ENCODE measurements at places on chromosomes 1 and 21.

DNA sequence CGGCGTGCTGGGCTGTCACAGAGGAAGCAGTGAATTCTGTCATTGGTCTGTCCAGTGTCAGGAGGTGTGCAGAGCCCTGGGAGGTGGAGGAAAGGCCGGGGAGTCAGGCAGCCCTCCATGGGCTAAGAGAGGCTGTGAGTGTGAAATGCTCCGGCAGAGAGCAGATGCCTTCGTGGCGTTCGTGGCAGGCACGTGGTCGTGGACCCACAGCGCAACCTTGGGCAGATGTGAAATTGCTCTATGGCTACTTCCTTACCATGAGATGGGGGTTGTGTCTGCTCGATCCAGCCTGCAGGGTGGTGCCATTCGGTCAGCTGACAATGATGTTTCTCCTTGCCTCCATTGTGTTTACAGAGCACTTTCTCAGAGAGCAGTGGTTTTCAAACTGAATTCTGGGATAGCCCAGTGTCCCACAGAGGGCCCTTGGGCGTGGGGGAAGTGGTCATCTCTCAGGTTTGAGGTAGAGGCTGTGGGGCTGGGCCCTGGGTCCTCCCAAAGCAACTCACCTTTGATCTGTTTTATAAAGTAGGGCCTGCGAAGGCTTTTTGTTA, 27.9 kb downstream of the TNFRSF1B start:
- peak overlapping the region; percentile 32 for H3K27ac ChIP-seq
- no peak overlapping the region for H3K4me3 ChIP-seq
- no peaks in the 10 kb centered on the region for H3K27me3 ChIP-seq
- H3K4me1 ChIP-seq, result peaks cover 35% of the 10 kb centered on the region
- peaks cover 62% of the 10 kb centered on the region for H3K36me3 ChIP-seq
- DNase-seq, result no peak

DNA sequence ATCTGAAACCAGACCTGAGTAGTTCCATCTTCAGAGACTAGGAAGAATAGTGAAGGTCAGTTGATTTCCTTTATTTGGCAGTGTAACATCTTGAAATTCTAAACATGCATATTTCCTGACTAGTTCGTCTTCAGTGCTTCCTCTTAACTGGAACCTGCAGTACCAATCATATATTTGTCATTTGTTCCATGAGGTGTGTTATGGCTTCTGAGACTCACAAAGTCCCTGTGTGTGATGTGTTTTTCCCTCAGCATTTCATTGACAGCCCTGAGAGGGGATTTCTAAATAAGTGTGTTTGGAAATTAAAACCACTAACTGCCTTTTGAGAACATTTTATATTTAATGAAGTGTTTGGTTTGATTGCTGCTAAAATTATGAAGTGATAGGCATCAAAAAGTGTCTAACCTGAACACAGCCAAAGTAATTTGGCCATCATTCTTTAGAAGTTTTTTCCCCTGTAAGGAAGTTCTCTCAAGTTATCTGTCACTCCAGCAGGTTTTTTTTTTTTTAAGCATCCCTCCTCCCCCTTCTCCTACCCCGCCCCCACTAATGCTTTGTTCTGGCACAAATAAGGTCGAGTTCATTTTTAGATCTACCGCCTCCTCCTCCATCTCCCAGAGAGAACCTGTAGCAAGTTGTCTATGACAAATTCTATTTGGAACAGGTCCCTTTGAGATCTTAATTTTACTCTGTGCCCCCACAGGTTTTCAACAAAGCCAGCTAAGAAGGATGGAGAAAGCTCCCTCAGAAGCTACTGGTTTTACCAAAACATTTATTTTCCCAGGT, 61.4 kb downstream of the TMEM200B start:
- H3K4me3 ChIP-seq, result peak overlapping the region; percentile 74
- no peak for DNase-seq
- peak overlapping the region; percentile 91 for H3K27ac ChIP-seq
- no peaks in the 10 kb centered on the region for H3K27me3 ChIP-seq
- H3K36me3 ChIP-seq, result peaks cover 20% of the 10 kb centered on the region

DNA sequence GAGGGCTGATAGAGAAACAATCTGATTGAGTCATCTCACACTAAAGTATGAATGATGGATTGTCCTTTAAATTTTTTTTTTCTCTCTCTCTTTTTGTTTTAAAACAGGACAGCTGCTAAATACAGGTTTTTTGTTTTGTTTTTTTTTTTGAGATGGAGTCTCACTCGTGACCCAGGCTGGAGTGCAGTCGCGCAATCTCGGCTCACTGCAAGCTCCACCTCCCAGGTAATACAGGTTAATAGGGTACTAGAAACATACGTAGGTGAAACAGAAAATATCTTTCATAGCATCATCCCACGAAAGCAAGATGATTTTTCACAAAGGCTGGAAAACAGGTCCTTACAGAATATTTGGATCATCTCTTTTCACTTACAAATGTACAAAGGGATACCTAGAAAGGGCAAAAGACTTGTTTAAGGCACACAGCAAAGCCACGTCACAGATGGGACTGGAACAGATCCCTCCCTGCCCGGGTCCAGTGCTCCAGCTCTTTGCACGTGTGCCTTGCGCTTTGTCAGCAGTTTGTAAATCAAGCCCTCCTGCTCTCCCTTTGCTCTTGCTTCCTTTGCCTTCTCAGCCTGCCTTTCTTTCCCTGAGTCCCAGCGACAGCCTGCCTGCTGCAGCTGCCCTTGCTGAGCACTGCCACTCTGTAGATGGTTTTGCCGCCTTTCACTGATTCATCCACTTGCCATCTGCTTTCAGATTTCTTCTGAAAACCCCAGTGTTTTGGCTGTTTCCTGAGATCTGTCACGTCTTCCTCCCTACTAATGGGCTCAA, 171.3 kb upstream of the BEND5 start:
- DNase-seq, result no peak
- peaks cover 5% of the 10 kb centered on the region for H3K27me3 ChIP-seq
- H3K27ac ChIP-seq, result no peak overlapping the region
- no peak overlapping the region for H3K4me3 ChIP-seq

GRCh38 chr1:92907949-92908684, 53.1 kb downstream of the DIPK1A start:
- no peak for DNase-seq
- no peak overlapping the region for H3K4me3 ChIP-seq
- peak overlapping the region; percentile 7 for H3K27ac ChIP-seq
- H3K4me1 ChIP-seq, result peaks cover 38% of the 10 kb centered on the region
- peaks cover 41% of the 10 kb centered on the region for H3K36me3 ChIP-seq
- H3K27me3 ChIP-seq, result no peaks in the 10 kb centered on the region

DNA sequence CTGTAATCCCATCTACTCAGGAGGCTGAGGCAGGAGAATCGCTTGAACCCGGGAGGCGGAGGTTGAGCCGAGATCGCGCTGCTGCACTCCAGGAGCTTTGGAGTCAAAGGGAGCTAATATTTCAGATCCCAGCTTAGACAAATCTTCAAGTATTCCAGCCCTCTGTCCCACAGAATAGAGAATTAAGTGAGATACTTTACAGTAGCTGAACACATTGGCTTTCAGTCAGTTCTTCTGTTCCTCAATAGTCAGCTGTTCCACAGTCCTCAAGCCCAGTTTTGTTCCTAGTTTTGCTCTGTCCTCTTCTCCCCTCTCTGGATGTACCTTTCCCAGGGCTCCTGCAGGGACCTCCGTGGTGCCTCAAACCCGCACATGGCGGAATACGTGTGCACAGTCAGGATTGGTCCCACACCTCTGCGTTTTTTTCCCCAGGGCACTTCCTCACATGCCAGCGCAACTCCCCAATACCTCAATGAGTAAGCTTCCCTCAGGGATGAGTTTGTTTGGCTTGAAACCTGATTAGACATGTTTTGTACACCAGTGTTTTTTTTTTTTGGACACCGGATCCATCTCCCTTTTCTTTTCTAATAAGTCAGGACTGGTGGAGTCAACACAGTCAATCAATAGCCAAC, 1.2 kb downstream of the MFN2 start:
- peaks cover 28% of the 10 kb centered on the region for H3K4me1 ChIP-seq
- no peaks in the 10 kb centered on the region for H3K27me3 ChIP-seq

Data from activated CD4-positive, alpha-beta T cell treated with anti-CD3 and anti-CD28 coated beads, Interleukin-2, amount 10 ng/mL, durations not matched to agents 24 days and 14 days (primary cell).